ENCODE measurements at places on chromosomes 7 and 10. TPM values are rescaled to one million over a fixed set of nuclear protein-coding genes. Genes with fewer than 3 reads are reported as not detected.

Gene GJD4
- not detected for total RNA-seq

GRCh38 chr7:70744492-70744891 lies 387.5 kb upstream of the GALNT17 start:
- H3K27ac ChIP-seq, result no peak overlapping the region
- DNase-seq, result no peak
- no peak overlapping the region for H3K4me3 ChIP-seq
- no peaks in the 10 kb centered on the region for H3K27me3 ChIP-seq
- no peaks in the 10 kb centered on the region for H3K36me3 ChIP-seq
- H3K4me1 ChIP-seq, result no peaks in the 10 kb centered on the region

Gene PAOX
- 3.0 TPM for total RNA-seq

DNA sequence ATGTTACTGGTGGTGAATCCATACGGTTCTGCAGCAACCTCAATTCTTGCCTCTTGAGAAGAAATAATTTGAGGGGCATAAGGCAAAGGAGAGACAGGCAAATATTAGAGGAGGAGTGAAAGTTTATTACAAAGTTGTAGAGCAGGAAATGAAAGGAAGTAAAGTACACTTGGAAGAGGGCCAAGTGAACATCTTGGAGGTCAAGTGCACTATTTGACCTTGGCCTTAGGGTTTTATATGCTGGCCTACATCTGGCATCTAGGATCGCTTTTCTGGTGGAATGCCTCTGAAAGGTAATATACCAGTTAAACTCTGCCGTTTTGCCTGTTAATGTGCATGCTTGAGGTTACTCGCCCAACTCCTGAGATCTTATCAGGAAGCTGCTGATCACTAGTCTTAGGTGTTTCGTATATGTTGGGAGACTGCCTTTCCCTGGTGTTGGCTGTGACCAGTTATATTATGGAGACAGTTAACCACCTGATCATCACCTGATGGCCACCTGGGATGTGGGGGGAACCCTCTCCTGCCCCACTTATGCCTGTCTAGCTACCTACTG lies 66.1 kb upstream of the CYP2C18 start:
- no peak for DNase-seq
- H3K4me3 ChIP-seq, result no peak overlapping the region
- no peak overlapping the region for H3K27ac ChIP-seq
- H3K4me1 ChIP-seq, result peaks cover 2% of the 10 kb centered on the region

DNA sequence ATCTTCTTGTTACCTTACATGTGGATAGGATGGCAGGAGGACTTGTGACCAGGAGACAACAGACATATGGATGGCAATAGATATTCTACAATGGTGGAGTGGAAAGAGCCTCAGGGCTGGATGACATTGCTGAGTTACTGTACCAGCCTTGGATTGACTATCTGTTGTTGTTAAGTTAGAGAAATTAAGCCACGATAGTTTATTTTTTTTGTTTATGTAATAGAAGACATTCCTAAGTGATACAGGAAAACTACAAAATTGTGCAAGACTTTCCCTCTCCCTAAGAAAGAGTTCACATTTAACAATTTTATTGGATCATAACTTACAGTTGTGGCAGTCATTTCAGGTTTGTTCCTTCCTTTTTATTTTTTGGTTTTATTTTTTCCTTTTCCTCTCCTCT lies 230.7 kb upstream of the CACNA2D1 start:
- H3K27me3 ChIP-seq, result no peaks in the 10 kb centered on the region
- no peak overlapping the region for H3K27ac ChIP-seq
- H3K36me3 ChIP-seq, result no peaks in the 10 kb centered on the region
- no peak overlapping the region for H3K4me3 ChIP-seq
- no peak for DNase-seq
